ENCODE measurements at places on chromosomes 2 and 18.

GRCh38 chr2:2244508-2244907, 86.6 kb downstream of the MYT1L start:
- DNase-seq = no peak

GRCh38 chr2:74599676-74600075, 45.2 kb downstream of the DOK1 start:
- DNase-seq = no peak

GRCh38 chr2:218885981-218886947, 5.6 kb downstream of the WNT10A start:
- DNase-seq = no peak

DNA sequence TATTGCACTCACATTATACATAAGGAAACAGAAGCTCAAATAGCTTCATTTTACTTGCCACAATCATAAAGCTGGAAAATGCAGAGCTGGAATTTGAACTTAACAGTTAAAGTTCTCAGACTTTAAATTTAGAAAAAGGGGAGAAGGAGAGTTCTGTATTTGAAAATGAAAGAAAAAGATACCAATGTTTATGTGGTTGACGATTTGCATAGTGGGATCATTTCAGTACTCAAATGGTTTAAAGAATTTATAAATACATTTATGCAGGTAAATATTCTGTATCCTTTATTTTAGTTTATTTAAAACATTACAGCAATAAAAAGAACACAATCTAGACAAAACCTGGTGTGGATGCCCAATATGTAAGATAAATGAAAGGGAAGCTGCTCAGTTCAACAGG, 25.5 kb upstream of the STAT4 start:
- DNase-seq = no peak

DNA sequence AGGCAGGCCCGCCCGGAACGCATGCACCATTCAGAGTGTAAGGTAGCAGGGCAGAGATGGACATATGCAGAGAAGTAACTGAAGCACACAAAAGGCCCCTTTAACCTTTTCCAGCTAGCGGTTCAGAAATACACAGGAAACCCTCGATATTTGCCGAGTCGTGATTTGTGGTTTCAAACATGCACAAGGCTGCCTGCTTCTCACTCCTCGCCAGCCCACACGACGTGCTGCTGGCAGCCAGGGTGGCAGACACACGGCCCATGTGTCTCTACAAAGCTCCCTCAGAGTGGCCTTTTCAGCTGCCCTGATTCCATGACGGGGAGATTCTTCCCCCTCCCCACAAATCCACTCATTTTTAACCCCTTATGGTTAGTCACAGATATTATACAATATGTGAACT, 23.6 kb downstream of the ZBTB7C start:
- no peak for DNase-seq

GRCh38 chr2:49028101-49028500, 126.2 kb downstream of the FSHR start:
- DNase-seq = no peak

GRCh38 chr18:51195451-51196117, 1.9 kb downstream of the MEX3C start:
- DNase-seq = no peak

DNA sequence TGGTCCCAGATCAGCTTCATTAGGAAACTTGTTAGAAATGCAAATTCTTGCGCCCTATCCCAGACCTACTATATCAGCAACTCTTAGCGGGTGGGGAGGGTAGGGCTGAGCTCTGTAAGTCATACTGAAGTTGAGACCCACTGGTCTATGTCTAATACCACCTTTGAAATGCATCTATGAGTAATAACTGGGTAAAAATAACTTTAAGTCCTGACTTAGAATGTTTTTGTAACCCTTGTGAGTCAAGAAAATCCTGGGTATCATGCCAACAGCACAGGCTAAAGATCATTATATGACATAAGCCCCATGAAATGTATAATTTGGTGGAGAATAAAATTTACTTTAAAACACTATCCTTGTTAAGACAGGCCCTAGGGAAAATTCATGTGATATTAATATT, 41.4 kb downstream of the PRKD3 start:
- DNase-seq = no peak

DNA sequence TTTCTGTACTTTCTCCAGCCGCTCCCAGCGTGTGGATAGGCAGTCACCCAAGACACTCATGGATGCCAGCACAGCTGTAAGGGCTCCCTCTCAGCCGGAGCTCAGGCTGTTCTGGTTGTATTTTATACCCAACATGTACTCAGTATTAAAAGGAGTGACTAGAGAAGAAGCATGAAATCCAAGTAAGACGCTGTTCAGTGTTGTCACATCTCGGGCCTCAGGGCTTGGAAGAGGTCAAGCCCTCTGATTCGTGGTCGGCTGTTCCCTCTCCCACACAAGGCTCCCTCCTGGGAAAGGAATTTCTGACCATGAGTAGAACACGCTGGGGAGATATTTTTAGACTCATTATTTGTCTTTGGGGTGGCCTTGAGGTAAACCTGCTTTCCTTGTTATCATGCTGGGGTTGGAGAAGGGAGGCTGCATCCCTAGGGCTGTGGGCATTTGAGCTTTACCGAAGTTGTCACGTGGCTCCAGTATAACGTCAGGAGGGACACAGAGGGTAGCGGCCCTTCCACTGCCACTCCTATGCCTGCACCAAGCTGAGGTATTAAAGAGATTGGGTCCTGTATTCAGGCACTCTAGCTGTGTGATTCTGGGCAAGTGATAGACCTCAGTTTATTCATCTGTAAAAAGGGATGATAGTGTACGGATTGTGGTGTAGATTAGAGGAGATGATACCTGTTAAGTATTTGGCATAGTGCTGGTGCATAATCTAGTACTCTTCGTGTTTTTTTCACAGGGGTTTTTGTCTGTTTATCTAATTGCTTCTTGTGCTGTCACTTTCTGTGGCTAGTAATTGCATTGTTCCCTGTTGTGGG, 34.1 kb downstream of the HK2 start:
- DNase-seq = no peak

Data from glomerular endothelial cell (primary cell).